ENCODE measurements at places on chromosomes 3 and 15.
A peak's percentile ranks its signal among the peaks of the same experiment; 100 is the strongest.

GRCh38 chr3:171736556-171736955 is 73.7 kb downstream of the PLD1 start:
- no peak for DNase-seq

- DNase-seq: no peak
These were observed 318.2 kb upstream of the TMCO5A start for GRCh38 chr15:37616215-37616614.

DNA sequence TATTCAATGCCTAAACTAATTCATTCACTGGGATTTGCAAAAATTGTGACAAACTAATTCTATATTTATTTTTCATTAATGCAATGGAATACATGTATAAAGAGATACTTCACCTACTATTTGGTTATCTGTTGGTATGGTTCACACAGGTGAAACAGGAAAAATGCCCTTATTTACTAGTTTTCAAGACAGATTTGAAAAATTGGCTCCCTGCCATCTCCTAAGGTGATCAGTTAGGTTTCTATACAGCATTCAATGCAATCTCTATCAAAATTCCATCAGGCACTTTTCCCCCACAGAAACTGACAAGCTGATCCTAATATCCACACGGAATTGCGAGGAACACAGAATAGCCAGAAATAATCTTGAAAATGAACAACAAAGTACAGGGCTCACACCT is 101.1 kb downstream of the DLG1 start:
- DNase-seq: no peak

DNA sequence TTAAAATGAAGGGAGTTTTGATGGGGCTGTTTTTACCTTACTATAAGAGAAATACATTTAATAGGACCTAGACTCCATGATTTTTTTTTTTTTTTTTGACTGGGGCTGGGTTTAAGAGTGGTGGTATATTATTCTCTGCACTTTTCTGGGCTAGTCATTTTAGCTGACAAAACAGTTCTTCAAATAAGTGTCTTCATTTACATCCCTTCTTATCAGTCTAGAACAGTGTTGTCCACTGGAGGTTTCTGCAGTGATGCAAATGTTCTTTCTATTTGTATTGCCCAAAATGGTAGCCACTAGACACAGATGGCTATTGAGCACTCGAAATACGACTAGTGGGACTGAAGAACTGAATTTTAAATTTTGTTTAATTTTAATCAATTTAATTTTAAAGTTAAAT is 37.2 kb downstream of the KLHL18 start:
- no peak for DNase-seq

- no peak for DNase-seq
These were observed 17.3 kb downstream of the C3orf18 start for GRCh38 chr3:50550079-50550736.

- no peak for DNase-seq
These were observed 84.6 kb downstream of the HCN4 start for GRCh38 chr15:73284090-73284716.

- no peak for DNase-seq
These were observed 135.4 kb upstream of the CBLB start for GRCh38 chr3:106004137-106004681.

DNA sequence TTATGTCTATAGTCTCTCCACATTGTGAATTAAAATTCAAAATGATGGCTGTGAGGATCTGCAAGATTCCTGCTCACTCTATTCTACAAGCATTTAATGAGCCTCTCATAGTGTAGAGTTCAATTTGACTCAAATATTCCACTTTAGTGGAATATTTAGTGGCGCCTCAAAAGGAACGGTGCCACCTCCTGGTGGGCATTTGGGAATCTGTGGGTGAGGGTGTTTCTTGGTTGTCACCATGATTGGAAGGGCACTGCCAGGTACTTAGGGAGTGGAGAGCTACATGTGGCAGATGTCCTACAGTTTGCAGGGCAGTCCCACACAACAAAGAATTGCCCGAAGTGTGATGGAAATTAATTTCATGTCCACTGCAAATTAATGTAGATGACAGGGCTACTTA is 21.5 kb upstream of the KCNMB3 start:
- no peak for DNase-seq

DNA sequence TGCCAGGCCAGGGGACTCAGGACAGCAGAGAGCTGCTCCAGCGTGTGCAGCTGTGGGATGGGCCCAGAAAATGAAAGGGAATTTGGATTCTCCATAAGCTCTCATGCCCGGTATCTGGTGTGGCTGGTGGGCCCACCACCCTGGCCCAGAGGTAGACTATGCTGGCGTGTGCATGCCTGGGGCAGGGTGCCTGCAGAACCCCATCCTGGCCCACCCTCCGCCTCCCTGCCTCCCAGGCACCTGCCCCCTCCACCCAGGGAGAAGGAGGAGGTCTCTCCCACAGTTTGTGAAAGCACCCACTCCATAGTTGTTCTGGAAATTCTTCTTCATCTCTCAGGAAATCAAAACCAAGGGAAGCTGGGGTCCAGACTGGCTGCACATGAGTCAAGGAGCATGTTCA is 112.9 kb downstream of the ADCY5 start:
- no peak for DNase-seq

- DNase-seq: no peak
These were observed 91.4 kb downstream of the ZNF621 start for GRCh38 chr3:40615918-40616819.

DNA sequence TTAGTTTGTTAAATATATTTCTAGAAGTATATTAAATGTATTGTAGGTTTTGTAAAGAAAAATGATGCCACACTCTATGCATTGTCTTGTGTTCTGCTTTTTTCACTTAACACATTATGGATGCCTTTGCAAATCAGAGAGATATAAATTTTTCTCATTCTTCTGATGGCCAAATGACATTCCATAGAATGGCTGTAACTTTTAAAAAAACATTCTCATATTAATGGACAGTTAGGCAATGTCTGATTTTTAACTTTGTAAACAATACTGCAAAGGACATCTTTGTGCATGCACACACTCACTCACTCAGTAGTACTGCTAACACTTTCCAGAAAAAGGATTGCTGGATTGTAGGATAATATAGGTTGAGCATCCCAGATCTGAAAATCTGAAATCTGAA is 195.9 kb downstream of the ITPR1 start:
- DNase-seq: no peak

GRCh38 chr15:77494073-77494867 is 73.6 kb downstream of the HMG20A start:
- no peak for DNase-seq

GRCh38 chr15:75656813-75657212 is 9.1 kb downstream of the SNX33 start:
- DNase-seq: no peak

GRCh38 chr3:142224482-142225072 is 808 bp downstream of the GK5 start:
- DNase-seq: no peak

- DNase-seq: no peak
These were observed 107.3 kb downstream of the ZNF385D start for GRCh38 chr3:21643752-21644151.

DNA sequence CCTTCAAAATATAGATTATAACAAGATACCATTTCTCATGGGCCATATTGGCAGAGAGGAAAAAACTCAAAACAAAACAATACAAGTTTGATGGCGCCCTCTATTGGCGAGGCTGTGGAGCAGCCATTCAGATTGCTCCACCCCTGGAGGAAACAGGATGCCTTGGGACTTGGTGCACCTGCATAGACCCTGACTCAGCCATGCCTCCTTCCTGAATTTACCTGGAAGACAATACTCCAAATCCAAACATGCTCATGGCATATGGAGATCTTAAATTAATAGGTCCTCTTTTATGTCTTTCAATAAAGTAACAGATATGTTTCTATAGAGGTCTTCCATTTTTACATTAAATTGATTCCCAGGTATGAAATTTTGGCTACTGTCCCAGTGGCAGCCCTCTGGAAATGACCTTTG is 90.0 kb downstream of the APBA2 start:
- DNase-seq: no peak

- DNase-seq: no peak
These were observed 22.9 kb downstream of the CCDC39 start for GRCh38 chr3:180656406-180656805.

DNA sequence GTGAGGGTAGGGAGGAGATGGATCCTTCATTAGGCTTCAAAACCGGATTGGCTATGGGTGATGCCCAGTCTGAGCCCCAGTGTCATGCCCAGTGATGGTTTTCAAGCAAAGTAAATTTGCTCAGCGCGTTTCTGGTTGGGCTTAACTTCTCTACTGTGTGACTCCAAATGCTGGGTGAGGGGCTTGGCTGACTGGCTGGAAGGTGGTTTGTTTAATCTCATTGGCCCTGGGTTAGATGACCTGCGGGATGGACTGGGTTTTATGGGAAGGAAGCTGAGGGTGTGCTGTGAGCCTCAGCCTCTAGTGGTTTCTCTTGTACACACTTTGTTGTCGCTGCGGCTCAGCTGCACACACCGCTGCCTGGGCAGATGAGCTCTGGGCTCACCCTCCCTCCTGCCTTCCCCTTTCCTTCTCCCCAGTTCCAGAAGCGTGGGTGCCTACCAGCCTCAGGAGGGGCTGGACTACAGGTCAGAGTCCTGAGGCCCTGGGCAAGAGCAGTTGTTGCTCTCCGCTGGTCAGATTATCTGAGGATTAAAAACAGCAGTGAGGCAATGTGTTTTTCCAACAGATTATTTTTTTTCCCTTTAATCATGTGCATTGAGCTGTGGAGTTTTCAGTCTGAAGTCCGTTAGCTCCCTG is 18.6 kb downstream of the PDIA5 start:
- no peak for DNase-seq

DNA sequence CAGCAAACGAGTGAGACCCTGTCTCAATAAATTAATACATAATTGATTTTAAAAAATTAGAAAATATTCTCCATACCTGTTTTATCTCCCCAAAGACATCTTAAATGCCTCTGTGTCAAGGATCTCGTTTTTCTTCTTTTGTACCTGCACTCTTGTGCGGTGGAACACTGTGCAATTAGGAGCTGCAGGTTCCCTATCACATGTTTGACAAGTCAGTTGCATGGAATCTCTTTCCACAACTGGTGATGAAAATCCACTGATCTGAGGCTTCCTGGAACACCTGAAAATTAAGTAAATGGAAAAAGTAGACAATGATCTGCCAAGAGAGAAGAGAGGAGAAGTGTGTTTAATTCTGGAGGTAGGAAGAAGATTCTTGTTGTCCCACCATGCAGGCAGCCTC is 3.0 kb upstream of the SNX22 start:
- no peak for DNase-seq

DNA sequence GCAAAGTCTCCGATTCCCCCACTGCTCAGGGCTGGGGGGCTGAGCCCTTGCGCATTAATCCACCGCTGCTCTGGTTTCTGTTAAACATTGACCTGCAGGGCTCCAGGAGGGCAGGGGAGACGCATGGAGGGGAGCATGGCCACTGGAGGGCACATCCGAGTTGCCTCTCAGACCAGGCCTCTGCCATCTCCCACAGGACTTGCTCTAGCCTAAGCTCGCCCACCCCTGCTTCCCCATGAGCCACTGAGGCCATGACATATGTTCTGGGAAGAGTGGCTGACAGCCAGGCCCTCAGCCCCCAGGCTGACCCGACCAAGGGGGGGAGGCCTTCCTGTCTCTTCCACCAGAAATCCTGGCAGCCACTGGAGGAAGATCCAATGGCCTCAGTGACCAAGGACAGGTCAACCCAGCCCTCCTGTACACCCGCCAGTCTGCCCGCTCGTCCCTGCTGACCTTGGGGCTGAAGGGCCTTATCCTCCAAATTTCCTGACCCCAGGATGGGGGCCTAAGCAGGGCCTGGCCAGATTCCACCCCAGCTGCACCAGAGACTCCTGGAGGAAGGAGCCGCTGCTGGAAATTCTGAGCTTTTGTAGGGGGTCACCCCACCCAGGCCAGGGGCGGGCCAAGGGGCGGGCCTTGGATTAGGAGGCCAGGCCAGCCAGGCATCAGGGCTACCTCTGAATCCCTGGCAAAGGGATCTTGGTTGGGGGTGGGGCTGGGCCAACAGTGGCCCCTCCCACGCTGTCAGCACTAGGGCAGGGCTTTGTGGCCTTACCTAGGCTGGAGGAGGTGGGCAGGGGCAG is at the start of gene HYAL1:
HYAL1 (minus strand) TSS at position 562 of the 803 bp plus-strand sequence. CDS start 618 bp downstream, outside the sequence.
- no peak for DNase-seq

DNA sequence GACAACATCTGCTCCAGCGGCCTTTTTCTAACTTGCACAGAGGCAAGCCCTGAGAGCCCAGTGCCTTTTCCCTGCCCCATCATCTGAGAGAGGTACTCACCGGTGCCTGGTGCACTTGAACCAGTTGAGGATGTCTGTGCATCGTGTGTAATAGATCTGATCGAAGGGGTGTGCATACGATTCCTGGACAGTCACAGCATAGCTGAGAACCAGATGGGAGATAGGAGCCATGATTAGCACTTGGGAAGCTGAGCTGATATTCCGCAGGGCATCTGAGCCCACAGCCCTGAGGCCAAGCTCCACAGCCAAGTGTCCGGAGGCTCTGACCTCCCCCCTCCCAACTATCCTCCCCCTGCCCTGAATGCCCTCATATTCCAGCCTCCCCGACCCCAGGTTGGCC is 129.8 kb downstream of the MEGF11 start:
- DNase-seq: no peak

GRCh38 chr15:34708422-34708821 is 46.4 kb downstream of the GJD2 start:
- DNase-seq: peak; percentile 17

All from NCI-H774 (cell line).